ENCODE measurements at places on chromosomes 5 and 9.

DNA sequence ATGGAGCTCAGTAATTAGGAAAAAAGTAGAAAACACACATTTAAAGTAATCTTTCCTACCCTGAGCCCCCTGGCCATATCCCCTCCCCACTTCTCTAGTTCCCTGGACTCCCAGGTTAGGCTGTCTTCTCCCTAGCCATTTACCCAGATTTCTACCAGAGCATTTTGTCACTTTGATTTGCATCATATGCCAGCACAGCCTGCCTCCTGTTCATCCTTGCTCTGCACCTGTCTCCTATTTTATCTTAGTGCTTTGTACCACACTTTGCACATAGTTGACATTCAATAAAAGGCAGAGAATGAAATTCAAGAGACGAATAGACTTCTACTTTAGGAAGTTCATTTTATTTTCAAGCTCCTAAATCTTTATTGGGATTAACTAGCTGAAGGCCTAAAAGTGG is 344.5 kb downstream of the EBF1 start:
- DNase-seq, result no peak

- DNase-seq, result no peak
Observed at GRCh38 chr5:149410071-149410470, 31.0 kb upstream of the IL17B start.

GRCh38 chr9:109401169-109401989 is 80.5 kb upstream of the EPB41L4B start:
- no peak for DNase-seq

DNA sequence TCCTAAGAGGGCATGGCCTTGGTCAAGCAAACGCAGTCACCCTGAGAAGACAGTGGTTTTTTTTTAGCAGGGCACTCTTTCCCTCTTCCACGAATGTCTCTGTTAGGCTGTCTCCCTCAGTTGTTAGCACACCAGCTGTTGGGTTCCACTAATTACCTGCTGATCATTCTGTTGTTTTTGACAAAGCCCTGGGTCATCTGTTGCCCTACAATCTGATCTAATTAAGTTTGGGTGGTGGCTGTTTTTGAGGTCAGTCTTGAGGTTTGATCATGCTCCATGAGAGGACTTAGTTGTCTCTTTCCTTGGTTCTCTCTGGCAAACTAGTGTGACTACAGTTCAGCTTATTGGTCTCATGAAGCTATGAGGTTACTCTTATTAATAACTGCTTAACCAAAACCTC is 5.0 kb upstream of the PTPDC1 start:
- no peak for DNase-seq

GRCh38 chr5:139293202-139293506 is 386 bp upstream of the MATR3 start:
- DNase-seq, result no peak

DNA sequence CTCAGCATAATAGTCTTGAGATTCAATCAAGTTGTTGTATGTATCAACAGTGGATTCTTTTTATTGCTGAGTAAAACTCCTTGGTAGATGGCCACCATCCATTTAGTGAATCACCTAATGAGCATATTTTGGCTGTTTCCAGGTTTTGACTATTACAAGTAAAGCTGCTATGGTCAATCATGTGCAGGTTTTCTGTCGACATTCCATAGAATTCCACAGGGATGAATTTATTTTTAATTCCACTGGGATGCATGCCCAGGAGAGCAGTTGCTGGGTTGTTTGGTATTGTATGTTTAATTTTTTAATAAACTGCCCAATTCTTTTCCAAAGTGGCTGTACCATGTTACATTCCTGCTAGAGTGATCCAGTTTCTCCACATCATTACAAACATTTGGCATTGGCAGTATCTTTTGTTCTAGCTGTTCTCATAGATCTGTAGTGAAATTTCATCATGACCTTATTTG is 10.5 kb upstream of the S1PR3 start:
- no peak for DNase-seq

DNA sequence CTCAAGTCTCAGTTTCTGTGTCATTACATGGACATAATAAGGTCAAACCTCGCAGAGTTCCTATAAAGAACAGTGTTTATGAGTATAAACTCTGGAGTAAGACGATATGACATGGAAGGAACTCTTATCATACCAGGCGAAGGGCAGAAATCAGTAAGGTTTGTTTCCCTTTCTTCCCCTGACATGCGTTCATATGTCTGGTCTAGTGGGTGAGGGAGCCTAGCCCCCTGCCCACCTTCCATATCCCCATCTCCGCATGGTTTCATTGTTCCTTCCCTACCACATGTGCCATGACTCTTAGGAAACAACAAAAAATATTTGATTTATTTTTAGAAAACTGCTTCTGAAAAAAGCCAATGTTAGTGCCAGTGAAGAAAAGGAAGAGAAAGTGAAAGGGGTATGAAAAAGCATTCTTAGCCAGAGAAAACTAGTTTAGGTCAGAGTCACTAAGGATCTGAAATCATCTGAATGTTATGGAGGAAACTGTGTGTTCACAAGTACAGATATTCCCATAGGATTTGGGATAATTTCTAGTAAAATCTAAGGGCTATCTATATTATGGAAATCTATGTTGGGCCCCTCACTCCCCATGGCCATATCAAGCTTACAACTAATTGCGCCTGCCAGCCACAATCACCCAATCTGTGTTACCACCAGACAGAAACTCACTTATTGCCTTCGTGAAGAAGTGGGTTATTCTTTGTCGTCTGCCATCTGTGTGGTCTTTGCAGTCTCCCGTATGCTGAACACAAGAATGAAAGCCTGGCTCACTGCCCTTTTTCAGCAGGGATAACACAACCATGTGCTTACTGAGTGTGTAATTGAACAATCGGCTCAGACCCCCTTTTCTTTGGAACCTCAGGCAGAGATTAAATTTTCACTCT is 19.9 kb upstream of the HMHB1 start:
- no peak for DNase-seq

GRCh38 chr9:131233556-131233955 is 42.8 kb downstream of the FAM78A start:
- DNase-seq, result no peak

GRCh38 chr5:123755653-123756317 is 243.8 kb downstream of the CSNK1G3 start:
- DNase-seq, result no peak

DNA sequence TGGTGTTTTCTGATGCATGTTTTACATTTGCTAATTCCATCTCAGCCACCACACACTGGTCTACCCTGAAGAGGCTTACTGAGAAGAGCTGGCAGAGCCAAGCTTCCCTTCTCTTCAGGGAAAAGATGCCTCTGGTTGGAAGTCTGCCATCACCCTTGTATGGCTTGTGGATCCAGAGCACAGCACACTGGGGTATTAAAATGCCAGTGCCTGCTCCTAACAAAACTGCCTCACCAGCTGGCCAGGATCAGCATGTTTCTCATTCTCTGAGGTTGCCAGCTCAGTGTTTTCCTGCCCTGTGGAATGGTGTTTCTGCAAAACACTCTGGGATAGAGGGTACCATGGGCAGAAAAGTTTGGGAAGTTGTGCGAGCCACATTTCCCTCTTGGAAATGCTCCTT is 31.6 kb upstream of the ZNF618 start:
- no peak for DNase-seq

DNA sequence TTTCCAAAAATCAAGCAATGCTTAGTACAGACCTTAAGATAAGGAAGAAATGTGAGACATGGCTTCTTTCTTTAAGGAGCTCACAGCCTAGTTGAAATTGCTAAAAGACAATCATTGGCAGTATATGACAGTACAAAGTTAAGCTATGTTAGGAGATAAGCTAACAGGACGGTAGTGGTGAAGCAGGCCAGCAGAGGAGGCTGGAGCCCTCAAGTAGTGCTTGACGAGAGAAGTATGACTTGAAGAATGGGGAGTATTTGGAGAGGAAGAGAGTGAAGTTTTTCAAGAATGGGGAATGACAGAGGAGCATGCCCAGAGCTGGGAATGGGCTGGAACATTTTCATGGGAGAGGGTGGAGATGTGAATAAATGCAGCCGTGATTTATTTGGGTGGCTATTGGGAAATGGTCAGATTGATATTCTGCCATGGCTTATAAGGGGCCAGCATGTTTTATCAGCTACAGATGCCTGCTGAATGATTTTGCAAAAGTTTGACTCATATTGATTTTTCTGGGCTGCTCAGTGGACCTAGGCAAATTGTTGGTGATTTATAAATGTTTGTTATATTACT is 43.7 kb downstream of the LURAP1L start:
- no peak for DNase-seq

DNA sequence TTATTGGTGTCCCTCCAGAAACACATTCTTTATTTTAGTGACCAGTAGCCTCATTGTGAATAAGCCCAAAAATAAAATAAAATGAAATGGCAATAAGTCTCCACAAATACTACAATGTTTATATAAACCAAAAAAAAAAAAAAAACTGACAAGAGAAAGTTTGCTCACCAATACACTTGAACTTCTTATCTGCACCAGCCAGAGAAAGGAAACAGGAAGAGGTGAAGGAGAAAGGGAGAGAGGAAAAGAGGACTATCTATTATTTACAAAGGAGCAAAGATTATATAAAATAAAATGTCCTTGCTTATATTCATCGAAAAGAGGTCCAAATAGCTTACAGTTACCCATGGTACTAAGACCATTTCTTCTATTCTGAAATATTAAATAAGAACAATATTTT is 176.4 kb upstream of the CCNG1 start:
- no peak for DNase-seq

GRCh38 chr9:114434878-114435311 is 47.1 kb upstream of the AKNA start:
- no peak for DNase-seq

- DNase-seq, result peak; percentile 53
Observed at GRCh38 chr9:92637326-92637725, 32.6 kb downstream of the IPPK start.

DNA sequence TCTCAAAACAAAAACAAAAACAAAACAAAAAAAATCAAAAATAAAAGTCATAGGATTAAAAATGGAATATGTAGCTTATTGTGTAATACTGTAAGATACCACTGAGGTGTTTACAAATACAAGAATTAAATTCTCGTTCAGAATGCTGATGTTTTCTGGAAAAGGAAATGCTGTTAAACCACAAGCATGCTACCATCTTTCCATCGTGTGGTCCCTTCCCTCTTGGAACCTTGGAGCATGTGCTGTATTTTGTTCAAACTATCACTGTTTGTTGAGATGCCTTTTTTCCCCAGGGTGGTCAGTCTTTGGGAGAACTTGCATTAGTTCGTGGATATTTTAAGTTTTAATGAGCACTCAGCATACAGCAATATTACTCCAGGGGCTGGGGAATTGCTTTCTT is 39.7 kb downstream of the SUB1 start:
- no peak for DNase-seq

DNA sequence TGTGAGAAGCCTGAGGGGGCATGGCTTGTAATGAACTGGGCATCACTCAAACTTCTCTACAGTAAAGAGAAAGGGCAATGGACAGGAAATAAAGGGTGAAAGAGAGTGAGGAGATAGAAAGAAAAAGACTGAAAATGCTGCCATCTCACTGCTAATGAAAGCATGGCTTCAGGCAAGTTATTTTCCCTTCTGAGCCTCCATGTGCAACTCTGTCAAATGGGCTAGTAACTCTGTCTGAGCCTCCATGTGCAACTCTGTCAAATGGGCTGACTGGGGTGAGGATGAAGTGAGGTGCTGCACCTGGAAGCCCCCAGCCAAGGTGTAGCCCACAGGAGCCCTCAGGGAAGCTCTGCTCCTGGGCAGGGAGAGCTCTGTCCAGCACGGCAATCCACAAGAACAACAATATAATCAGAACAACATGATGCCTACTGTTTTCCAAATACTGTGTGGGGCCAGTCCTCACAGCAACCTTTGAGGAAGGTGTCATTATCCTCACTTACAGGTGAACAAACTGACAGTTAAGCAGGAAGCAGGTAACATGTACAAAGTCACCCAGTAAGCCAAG is 73.8 kb upstream of the XPA start:
- no peak for DNase-seq

- no peak for DNase-seq
Observed at GRCh38 chr5:36089989-36090388, 23.3 kb upstream of the UGT3A2 start.

DNA sequence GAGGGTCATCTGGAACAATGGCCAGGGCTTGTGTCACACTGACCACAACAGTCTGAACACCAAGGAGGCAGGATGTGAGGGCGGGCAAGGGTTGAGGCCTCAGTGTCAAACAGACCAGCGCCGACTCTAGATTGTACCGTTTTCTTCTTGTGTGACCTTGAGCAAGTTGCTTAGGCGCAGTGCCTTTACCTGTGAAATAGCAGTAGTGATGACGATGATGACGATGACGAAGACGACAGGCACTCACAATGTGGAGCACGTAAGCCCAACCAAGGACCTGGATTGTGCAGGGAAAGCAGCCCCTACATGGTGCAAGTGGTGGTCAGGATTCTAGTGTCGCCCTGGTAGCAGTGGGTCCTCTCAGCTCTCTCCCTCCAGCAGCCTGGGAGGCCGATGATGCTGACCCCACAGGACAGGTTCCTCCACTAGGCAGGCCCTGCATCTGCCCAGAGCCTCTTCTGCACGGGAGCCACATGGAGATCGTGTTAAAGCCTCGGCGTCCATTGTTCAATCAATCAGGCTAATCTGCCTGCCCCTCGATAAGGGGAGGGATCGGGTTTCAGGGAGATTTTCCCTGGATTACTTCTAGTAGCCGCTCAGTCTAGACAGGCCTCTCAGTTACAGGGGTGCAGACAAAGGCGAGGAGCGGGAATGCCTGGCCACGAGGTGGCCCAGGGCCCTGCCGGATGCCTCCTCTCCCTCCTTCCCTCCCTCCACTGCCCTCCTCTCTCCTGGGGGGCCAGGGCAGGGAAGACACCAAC is 91.7 kb downstream of the MACROH2A1 start:
- no peak for DNase-seq

DNA sequence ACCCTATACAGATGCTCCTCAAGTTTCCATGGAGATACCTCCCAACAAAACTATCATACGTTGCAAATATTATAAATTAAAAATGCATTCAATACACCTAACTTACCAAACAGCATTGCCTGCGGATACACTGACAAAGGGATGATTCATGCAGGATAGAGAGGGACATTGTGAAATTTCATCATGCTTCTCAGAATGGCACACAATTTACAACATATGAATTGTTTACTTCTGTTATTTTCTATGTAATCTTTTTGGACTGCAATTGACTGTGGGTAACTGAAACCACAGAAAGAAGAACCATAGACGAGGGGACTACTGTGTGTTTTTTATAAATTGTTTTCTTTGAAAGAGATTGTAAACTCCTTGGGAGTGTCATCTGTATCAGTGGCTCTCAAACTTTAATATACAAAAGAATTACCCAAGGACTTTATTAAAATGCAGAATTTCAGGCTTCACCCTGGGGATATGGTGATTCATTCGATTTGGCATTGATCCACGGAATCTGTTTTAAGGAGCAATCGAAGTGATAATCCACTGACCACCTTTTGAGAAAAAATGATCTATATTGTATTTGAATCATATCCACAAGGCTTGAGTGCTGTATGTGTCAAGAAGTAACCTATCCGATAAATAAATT is 146.4 kb downstream of the SGCD start:
- DNase-seq, result no peak

GRCh38 chr9:84811751-84812074 is 142.2 kb downstream of the NTRK2 start:
- DNase-seq, result no peak

- DNase-seq, result no peak
Observed at GRCh38 chr9:115635680-115636383, 517.8 kb upstream of the PAPPA start.

Data from right atrium auricular region (tissue), 2 donors.